Smooth muscle cell of trachea (primary cell): ENCODE measurements at places on chromosomes 1 and 21. TPM values are rescaled to one million over a fixed set of nuclear protein-coding genes. Genes with fewer than 3 reads are reported as not detected.

Gene PTPRC
- under 0.01 TPM in 1 of 2 replicates, not detected in the other for total RNA-seq

Gene CHI3L1
- total RNA-seq: 14.8 and 26.0 TPM in 2 replicates

Gene B3GALT2
- total RNA-seq: 0.15 and 0.17 TPM in 2 replicates

Gene RGS13
- total RNA-seq: not detected in 2 replicates

Gene CASQ1
- total RNA-seq: 0.83 TPM in 1 of 2 replicates, not detected in the other

Gene LEMD1
- not detected in 2 replicates for total RNA-seq

Gene OLIG2
- not detected in 2 replicates for total RNA-seq

Gene LIN28A
- not detected in 2 replicates for total RNA-seq

Gene TFF2
- not detected in 2 replicates for total RNA-seq

Gene RUSC1
- 15.7 and 20.2 TPM in 2 replicates for total RNA-seq

Gene CD1E
- not detected in 2 replicates for total RNA-seq

Gene CNR2
- not detected in 2 replicates for total RNA-seq

Gene SPRR1B
- total RNA-seq: not detected in 2 replicates

Gene PPIH
- 9.6 and 44.7 TPM in 2 replicates for total RNA-seq
